Left colon (tissue), 2 donors: ENCODE measurements at places on chromosomes 11 and 22.

DNA sequence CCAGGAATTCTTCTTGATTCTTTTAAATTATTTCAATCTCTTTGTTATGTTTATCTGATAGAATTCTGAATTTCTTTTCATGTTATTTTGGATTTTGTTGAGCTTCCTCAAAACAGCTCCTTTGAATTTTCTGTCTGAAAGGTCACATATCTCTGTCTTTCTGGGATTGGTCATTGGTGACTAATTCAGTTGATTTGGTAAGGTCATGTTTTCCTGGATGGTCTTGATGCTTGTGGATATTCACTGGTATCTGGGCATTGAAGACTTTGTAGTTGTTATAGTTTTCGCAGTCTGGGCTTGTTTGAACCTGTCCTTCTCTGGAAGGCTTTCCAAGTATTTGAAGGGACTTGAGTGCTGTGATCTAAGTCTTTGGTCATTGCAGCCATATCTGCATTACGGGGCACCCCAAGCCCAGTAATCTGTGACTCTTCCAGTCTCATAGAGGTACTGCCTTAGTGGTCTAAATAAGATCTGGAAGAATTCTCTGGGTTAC, 18.9 kb upstream of the INSC start:
- DNase-seq = no peak

- DNase-seq = no peak
Measured at GRCh38 chr11:60528465-60528864, 13.3 kb downstream of the MS4A13 start.

DNA sequence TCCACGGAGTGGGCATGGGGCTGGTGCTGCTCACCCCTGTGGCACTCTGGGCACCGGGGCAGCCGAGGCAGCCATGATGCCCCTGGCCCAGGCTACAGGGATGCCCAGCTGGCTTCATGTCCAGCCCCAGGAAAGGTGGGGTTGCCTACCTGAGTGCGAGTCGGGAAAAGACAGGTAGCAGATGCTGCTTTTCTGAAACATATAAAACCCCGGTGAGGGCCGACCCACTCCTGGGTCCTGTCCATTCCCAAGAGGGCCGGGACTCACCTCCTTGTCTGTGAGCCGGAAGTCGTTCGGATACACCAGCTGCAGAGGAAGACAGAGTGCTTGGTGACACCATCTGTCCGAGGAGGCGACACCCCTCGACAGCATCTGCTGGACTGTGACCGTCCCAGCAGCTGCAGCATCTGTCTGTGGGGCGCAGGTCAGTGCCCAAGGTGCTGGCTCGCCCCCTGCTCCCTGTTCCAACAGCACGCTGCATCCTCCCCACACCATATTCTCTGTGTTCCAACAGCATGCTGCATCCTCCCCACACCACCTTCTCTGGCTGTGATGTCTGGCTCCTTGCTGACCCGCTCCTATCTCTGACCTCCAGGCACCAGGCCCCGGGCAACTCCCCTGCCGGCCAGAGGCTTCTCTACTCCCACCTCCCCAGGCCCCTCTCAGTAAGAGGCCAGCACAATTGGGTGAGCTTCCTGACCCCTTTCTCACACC, 8.0 kb downstream of the DENND6B start:
- DNase-seq = no peak

DNA sequence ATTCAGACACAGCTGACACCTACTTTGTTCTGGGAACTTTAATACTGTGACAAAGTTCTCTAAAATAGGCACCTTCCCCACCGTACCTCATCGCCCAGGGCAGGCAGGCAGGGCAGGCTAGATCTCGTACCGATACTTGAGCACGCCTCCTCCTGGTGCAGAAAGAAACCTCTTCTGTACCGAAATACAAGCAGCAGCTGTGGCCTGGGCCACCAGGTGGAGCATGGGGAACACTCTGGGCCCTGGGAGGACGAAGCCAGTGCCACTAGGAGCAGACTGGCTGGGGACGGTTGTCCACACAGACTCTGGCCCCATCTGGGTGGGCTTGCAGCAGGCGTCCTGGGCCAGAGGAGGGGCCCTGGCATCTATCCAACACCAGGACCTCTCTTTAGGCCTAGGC, 12.8 kb downstream of the PMM1 start:
- peak; percentile 56 for DNase-seq

DNA sequence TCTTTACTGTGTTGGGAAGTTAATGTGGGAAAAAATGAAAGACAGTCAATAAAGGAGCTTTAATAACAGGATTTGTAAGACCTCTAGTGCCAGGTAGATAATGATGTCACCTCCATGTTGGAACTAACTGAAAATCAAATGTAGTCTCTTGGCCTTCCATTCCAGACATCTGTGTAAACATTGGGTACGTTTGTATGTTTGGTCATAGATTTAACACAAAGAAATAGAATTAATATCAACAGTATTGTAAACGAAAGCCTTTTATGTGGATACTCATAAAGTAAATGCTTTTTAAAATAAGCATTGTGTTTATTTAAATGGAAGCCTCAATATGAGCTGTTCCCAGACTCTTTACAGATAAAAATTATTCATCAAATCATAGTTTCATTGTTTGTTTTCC, 605.7 kb downstream of the METTL15 start:
- no peak for DNase-seq

- no peak for DNase-seq
Measured at GRCh38 chr11:58068655-58069054, 37.9 kb downstream of the OR6Q1 start.

GRCh38 chr11:64313491-64314145, 3.7 kb downstream of the TRMT112 start:
- DNase-seq = no peak

GRCh38 chr11:66315921-66316811, 678 bp downstream of the CD248 start:
- DNase-seq = peak; percentile 14

DNA sequence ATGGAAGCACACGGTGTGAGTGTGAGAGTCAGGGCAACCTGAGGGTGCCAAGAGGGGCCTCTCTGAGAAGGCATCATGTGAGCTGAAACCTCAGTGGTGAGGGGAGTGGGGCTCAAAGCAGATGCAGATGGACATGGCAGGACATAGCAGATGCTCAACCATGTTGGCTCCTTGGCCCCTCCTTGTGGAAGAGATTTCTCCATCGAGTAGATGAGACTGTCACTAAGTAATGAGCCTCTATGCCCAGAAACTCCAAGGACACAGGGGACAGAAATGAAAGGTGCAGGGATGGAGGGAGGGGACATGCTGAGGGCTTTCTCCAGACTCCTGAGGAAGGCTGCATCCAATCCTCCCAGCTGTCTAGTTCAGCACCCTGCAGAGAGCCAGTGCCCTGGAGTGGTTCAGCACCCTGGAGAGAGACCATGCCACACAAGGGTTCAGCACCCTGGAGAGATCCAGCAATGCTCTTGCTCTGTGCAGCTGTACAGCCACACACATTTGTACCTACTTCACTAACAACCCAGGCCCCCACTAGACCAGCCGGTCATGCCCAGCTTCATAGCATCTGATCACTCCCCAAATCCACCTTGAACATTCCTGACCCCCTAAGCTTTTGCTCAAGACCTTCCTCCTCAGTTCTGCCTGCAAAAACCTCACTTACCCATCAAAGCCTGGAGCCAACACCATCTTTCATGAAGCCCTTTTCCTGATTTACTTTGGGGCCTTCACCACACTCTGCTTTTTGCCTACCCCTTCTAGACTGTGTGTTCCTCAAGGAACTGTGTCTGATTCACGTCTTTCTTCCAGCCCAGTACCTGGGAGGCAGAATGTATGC, 252.0 kb downstream of the CTTN start:
- DNase-seq = no peak

DNA sequence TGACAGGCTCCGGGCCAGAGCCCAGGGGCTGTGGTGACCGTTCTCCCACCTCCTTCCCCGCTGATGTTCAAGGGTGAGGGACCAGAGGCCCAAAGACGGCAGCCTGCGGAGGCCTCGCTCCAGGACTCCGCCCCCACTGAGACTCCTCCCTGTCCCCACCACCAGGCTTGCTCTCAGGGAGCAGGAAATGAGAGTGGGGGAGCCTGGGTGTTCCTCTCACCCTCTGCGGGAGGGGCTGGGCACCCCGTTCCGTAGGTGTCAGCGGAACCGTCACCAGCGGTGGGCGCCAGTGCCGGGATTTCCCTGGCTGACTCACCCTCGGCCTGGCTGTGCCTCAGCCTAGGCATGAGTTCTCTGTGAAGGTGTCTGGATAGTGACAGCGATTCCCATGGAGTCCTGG, 15.7 kb downstream of the DAGLA start:
- peak; percentile 89 for DNase-seq

DNA sequence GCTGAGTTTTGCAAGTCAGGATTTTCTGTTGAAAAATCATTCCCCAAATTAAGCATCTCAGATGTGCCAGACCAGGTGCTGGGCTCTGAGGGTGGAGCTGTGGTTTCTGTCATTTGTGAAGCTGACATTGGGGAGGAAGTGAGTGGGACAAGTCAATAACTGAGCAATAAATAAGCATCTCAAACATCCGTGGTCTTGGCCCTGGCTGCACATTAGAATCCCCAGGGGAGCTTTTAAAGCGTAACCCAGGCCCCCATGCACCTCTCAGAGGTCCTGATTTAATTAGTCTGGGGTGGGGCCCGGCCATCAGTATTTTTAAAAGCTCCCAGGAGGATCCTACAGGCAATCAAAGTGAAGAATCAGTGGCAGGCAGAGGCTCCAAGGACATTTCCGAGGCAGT, 420.0 kb downstream of the MN1 start:
- no peak for DNase-seq

GRCh38 chr11:67391304-67392182, at the start of gene RAD9A:
TSS of gene RAD9A (plus strand) at chr11:67391986. CDS start at chr11:67392045, 59 bp downstream.
- peak; percentile 96 for DNase-seq

GRCh38 chr22:29155966-29156365, 49.7 kb upstream of the EMID1 start:
- DNase-seq = no peak

- DNase-seq = peak; percentile 73
Measured at GRCh38 chr11:65429724-65430405, 7.3 kb downstream of the NEAT1 start.

DNA sequence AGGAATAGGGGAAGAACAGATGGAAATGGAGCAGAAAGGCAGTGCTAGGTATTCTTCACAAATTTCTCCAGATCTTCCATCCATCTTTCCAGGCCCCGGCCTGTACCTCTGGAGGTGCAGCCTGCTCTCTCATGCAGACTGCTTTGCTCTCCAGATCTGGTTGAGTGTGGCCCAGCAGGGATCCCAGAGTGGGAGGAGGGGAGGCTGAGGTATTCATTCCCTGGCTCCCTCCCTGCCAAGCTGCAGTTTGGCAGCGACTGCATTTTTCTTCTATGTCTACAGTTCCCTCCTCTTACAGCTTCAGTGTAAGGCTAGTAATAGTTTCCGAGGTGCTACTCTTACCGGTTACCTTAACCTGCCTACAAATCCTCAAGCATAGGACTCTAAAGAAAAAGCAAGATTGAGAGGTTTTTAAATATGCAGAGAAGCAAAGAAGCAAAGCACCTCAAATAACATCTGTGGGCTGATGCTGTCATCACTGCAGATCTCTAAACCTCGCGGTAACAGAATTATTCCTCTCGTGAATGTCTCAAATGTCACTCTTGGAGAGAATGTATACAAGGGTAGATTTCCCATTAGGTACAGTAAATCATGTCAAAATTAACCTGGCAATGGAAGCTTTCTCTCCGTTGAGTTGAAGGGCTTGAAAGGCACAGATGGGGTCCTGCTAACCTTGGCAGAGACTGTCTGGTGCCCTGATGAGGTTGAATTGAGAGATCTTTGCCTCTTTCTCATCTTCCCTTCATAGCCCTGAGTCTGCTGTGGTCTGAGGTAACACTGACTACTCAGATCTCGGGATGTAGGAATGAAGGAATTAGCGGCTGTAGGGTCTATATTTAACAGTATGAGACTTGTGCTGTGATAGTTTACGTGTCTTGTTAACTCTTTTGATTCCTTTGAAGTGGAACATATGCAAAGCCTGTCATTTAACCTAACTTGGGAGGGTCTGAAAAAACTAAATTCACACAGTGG, 297.9 kb upstream of the C11orf87 start:
- no peak for DNase-seq

GRCh38 chr11:126100716-126101115, 38.0 kb upstream of the CDON start:
- DNase-seq = no peak

GRCh38 chr11:14304601-14305000, 54.4 kb downstream of the RRAS2 start:
- no peak for DNase-seq

DNA sequence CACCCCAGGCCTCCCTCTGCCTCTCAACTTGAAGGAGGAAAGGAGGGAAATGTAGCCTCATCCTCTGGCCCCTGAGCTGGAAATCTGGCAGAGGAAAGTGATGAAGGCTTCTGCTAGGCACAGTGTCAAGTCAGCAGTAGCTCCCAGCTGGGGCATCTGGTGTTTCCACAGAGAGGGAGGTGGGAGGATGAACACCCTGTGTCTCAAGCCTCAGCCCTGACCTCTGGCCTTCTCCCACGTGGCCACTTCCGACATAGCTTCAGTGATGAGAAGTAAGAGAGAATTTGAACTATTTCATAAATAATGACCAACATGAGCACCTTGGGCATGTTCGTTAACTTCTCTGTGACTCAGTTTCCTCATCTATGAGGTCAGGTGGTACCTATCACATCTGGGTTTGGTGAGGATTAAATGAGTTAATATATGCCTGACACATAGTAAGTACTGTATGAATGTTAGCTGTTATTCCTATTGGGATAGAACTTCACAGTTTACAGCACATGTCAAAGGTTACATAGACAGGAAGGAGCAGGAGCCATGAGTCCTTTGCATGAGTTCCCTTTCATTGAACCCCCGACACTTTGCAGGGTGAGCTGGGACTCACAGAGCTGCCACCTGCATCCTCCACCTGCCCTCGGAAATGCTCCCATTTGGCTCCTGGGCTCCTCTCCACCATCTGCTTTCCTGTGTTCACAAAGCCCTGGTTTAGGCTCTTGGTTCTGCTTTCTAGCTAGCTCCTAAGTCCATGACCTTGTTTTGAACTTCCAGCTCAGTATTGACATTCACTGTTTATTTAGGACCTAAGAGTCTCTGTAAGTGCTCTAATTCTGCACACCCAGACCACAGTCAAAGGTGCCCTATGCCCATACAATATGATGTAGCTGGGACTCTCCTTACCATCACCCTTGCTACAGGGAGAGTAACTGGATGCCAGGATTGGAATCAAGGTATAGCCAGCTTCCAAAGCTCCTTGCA, 61.7 kb downstream of the CSNK2A3 start:
- no peak for DNase-seq

DNA sequence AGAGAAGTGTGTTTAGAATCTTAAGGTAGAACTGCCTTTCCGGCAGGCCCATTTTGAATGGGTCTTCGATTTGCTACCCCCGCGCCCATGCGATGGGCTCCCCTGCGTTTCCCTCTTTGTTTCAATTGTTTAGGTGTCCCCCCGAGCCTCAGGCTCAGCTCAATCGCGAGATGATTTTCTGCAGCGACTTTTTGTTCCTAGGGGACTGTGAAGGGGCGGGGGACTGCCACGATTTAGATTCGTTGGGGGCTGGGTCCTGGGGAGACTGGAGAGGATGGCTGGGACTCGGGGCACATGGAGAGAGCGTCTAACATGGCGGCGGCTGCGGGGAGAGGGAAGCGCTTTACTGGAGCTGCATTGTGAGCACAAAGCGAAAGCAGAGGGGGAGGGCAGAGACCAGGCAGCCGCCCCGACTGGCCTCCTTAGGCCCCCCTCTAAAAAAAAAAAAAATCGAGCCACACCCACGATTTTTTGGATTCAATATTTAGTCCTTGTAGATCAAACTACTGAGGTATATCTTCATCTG, 1.7 kb downstream of the CAPRIN1 start:
- DNase-seq = peak; percentile 83

GRCh38 chr22:39349967-39350726, at the start of gene SYNGR1:
TSS of gene SYNGR1 (plus strand) at chr22:39349991. CDS start at chr22:39350011, 20 bp downstream.
- peak; percentile 16 for DNase-seq
